ENCODE measurements at places on chromosomes 1 and 21. TPM values are rescaled to one million over a fixed set of nuclear protein-coding genes. Genes with fewer than 3 reads are reported as not detected.

GRCh38 chr1:56506951-56507491 lies 72.3 kb downstream of the PLPP3 start:
- DNase-seq = no peak

The C1QA gene
- 521 TPM for total RNA-seq

DNA sequence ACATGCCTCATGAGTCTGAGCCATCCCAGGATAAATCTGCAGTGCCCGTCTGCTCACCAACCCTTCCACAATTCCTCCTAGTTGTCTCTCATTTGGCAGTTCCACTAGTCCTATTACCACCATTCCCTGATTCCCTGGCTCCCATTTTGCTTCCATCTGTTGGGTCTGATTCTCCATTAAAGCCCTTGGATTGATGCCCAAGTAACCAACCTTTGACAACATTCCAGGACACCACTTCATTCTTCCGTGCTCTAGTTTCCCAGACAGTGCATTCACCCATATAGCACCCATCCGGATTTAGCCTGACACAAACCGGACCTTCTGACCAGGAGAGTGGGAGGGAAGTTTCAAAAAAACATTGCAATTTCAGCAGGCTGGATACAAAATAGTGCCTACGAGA lies 189.4 kb upstream of the PALMD start:
- DNase-seq = no peak

DNA sequence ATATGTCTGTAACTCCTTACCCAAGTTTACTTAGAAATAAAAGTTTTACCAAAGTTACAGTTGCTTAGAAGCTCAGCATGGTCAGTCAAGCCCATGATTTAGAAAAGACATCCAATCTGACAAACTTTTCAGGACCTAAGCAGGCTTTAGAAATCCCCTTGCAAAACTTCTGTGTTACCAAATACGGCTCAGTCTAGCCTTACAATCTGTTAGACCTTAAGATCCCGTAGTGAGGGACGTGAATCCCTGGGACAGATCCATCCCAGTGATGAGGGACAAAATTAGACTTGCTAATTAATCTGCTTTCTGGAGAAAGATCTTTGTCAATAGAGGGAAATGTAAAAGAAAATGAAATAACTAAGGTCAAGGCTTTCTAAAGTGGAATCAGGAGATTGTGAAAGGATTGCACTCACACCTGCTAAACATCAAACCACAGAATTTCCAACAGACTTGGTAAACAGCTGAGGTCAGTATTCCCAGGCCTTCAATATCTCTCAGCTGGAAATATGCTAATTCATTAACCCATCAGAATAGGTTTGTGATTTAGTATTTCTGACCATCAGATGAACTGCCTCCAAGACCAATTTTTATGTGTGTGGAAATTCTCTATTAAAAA lies 375.3 kb downstream of the DUSP10 start:
- no peak for DNase-seq

The EPHX1 gene
- total RNA-seq = 245 TPM

The RXRG gene
- 9.1 TPM for total RNA-seq

The CTSE gene
- 85.8 TPM for total RNA-seq

All from upper lobe of right lung (tissue), 1 donor.